ENCODE measurements at places on chromosomes 4 and X.

- no peak for DNase-seq
Observed at GRCh38 chr4:93771640-93772411, 56.7 kb upstream of the ATOH1 start.

DNA sequence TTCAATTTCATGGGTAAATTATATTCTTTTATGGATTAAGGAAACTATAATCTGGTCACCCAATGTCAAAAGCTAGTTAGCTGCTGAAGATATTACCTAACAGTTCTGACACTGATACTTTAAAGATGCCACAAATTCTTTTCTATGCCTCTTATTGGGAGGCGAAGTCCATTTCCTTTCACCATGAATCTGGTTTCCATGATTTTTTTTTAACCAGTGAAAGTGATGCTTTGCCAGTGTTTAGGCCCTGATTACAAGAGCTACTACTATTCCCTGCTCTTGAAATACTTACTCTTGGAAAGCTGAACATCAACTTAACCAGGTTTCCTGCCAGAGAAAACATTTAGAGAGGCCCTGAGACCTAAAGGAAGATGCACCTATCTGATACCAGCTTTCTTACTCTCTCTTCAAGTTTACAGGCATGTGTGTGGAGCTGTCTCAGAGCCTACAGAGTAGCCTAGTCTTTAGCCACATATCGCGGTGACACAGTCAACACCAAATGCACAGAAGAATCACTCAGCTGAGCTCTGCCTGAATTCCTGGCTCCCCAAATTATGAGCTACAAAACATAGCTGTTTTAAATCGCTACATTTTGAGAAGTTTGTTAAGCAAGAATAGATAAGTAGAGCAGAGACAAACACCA lies 1280.8 kb downstream of the PCDH7 start:
- DNase-seq: no peak

GRCh38 chrX:48913605-48914366 lies 2.3 kb upstream of the SLC35A2 start:
- DNase-seq: no peak

DNA sequence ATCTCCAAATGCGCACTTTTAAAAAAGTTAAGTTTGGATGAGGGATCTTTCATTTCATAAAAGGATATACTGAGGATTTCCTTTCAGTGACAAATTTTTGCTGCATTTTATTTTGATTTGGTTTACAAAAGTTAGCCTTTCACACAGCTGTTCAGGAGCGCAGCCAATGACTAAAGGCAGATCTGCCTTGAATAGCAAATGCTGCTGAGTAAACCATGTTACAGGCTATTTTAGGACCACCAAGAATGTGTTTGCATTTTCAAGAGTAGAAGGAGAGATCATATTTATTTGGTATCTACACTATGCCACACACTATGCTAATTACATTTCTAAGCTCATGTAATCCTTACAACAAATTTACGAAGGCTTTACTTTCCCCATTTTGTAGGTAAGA lies 92.1 kb downstream of the MAMLD1 start:
- no peak for DNase-seq

GRCh38 chr4:107512549-107512948 lies 207.5 kb downstream of the PAPSS1 start:
- DNase-seq: no peak

All from activated T-helper 1 cell treated with Interleukin-2 at 50 U/mL for 16 hours (primary cell).